Adrenal gland (tissue), 19 donors: ENCODE measurements at places on chromosomes 7 and 10. TPM values are rescaled to one million over a fixed set of nuclear protein-coding genes. Genes with fewer than 3 reads are reported as not detected.

DNA sequence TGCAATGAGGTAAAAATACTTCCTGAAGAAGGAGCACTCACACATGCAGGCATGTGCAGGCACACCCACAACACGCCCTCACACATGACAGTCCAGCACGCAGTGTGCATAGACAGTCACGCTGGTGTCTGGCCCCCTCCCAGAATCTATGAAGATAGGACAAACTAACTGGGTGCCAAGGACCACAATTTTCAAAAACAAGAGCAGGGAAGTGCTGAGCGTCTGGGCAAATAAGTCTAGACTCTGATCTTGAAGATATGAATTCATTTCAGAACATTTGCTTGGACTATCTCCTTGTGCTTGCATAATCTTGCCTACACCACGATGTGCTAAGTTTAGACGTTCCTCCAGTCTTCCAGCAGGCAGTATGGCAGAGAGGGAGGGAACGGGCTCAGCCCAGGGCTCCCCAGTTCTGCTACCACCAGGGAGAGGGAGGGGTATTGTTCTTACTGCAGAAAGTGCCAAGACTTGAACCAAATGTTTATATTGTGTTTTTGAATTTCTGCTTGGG, 276.5 kb upstream of the KLF6 start:
- no peaks in the 10 kb centered on the region for H3K36me3 ChIP-seq
- H3K4me3 ChIP-seq: no peak overlapping the region
- DNase-seq: no peak
- no peak overlapping the region for H3K27ac ChIP-seq
- no peaks in the 10 kb centered on the region for H3K27me3 ChIP-seq
- peaks cover 8% of the 10 kb centered on the region for H3K4me1 ChIP-seq

GRCh38 chr10:649798-650440, 39.5 kb downstream of the DIP2C start:
- no peaks in the 10 kb centered on the region for H3K27me3 ChIP-seq
- H3K4me1 ChIP-seq: peaks cover 9% of the 10 kb centered on the region
- no peaks in the 10 kb centered on the region for H3K36me3 ChIP-seq
- peak; percentile 37 for DNase-seq
- no peak overlapping the region for H3K27ac ChIP-seq

DNA sequence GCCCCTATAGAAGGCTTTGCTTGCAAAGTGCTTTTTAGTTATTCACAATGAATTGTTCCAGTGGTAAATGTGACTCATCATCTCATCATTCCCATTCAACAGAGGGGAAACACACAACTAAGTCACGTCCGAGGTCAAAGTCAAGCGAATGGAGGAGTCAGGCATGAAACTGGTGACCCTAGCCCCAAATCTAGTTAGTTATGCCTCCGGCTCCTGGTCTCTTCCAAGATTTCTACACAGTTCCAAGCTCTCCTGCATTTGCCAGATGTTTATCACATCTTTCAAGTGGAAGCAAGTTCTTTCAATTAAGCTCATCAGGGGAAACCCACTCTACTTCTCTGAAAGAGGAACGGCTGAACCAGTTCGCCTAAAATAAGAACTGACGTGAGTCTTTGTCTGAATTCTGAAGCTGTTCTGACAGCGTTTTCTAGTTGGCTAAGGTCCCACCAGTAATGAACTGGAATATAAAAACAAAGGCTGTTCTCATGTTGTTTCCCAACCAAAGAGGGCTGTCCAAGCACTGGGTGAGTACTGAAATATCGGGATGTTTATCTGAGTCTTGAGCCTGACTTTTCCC, 140.9 kb upstream of the NRBF2 start:
- no peak overlapping the region for H3K27ac ChIP-seq
- H3K36me3 ChIP-seq: no peaks in the 10 kb centered on the region
- H3K4me1 ChIP-seq: no peaks in the 10 kb centered on the region
- no peak overlapping the region for H3K4me3 ChIP-seq
- DNase-seq: no peak

DNA sequence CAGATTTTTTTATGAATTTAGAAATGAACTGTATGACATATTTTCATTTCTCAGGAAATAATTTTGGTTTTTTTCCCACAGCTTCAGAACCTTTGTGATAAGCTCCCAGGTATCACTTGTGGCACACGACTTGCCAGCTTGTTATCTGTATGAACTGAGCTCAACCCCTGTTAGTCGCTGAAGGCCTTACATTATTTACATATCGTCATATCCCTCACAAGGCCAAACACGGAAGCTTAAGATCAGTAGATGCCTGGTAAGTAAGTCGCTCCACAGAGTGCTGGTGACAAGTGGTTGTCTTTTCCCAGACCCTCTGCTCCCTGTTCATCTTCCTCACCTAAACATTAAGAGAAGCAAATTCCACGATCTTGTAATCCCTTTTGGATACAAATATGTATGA, 55.2 kb downstream of the RAPGEF5 start:
- no peak overlapping the region for H3K4me3 ChIP-seq
- H3K36me3 ChIP-seq: no peaks in the 10 kb centered on the region
- H3K27ac ChIP-seq: no peak overlapping the region
- H3K4me1 ChIP-seq: no peaks in the 10 kb centered on the region
- no peaks in the 10 kb centered on the region for H3K27me3 ChIP-seq
- DNase-seq: no peak

GRCh38 chr10:62084451-62084850, 183.0 kb downstream of the ARID5B start:
- H3K36me3 ChIP-seq: peaks cover 26% of the 10 kb centered on the region
- H3K4me3 ChIP-seq: no peak overlapping the region
- H3K4me1 ChIP-seq: peaks cover 49% of the 10 kb centered on the region
- no peak for DNase-seq

- no peak overlapping the region for H3K27ac ChIP-seq
- no peak overlapping the region for H3K4me3 ChIP-seq
- no peaks in the 10 kb centered on the region for H3K27me3 ChIP-seq
These were observed 45.7 kb downstream of the CROT start for GRCh38 chr7:87391020-87391701.

- H3K4me3 ChIP-seq: no peak overlapping the region
- H3K27me3 ChIP-seq: no peaks in the 10 kb centered on the region
- no peak overlapping the region for H3K27ac ChIP-seq
- DNase-seq: no peak
- H3K4me1 ChIP-seq: peaks cover 5% of the 10 kb centered on the region
- H3K36me3 ChIP-seq: no peaks in the 10 kb centered on the region
These were observed 84.5 kb upstream of the DUSP5 start for GRCh38 chr10:110413049-110413783.

DNA sequence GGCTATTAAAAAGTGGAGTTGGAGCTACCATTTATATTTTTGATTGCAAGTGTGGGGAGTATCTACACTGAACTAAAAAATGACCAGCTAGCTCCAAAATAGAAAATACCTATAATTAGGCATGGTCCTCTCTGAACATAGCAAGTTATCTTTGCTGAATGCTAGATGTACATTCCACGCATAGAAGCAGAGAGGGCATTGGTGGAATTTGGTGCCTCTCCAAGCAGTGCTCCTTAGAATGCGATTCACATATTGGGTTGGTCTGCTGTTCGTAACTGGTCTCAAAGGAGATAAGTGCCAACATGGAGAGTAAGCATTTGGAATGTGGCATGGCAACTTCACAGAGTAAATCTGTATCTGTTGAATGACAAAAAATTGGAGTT, 196.2 kb downstream of the PTN start:
- no peak overlapping the region for H3K27ac ChIP-seq
- H3K4me3 ChIP-seq: no peak overlapping the region
- no peak for DNase-seq
- H3K27me3 ChIP-seq: no peaks in the 10 kb centered on the region
- H3K36me3 ChIP-seq: no peaks in the 10 kb centered on the region

- H3K27ac ChIP-seq: no peak overlapping the region
- H3K36me3 ChIP-seq: no peaks in the 10 kb centered on the region
- peaks cover 12% of the 10 kb centered on the region for H3K27me3 ChIP-seq
- H3K4me1 ChIP-seq: no peaks in the 10 kb centered on the region
- DNase-seq: no peak
These were observed 7.1 kb downstream of the CHAT start for GRCh38 chr10:49620841-49621378.

DNA sequence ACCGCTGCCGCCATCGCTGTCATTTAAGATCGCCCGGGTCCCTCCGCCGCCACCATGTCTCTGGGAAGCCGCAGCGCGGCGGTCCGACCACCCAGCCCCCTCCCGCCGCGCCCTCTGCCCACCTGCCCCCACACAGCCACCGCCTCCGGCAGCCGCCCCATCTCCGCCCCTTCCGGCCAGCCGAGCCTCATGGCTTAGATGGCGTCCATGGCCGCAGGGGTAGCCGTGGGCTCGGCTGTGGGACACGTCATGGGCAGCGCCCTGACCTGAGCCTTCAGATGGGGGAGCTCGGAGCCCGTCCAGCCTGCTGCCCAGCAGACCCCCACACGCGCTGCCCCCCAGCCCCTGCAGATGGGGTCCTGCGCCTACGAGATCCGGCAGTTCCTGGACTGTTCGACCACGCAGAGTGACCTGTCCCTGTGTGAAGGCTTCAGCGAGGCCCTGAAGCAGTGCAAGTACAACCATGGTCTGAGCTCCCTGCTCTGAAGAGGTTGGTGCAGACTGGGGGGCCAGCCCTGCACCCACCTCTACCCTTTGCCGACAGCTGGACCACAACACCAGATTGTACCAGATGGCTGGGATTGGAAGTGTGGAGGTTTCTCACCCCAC, 38.0 kb upstream of the TARP start:
- H3K4me1 ChIP-seq: peaks cover 4% of the 10 kb centered on the region
- no peaks in the 10 kb centered on the region for H3K36me3 ChIP-seq
- H3K27ac ChIP-seq: peak overlapping the region; percentile 35
- peak overlapping the region; percentile 59 for H3K4me3 ChIP-seq

- H3K4me1 ChIP-seq: no peaks in the 10 kb centered on the region
- no peak overlapping the region for H3K4me3 ChIP-seq
- H3K27me3 ChIP-seq: no peaks in the 10 kb centered on the region
- DNase-seq: no peak
- H3K36me3 ChIP-seq: no peaks in the 10 kb centered on the region
These were observed 74.6 kb downstream of the CUL1 start for GRCh38 chr7:148773334-148773733.

DNA sequence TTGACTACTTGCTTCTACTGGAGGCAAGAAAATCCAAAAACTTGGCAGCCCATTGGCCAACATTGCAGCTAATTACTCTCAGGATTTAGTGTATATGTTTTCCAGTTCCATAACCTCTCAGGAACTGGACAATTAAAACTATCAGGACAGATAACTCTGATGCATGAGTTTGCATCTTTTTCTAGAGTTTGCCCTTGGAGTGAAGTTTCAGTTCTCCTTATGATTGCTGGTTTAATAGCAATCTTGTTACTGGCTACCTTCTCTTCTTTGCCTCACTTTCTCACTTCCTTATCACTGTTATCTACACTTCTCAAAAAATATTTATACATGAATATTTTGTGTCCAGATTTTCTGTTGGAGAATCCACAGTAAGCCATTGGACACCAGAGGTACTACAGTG, 735.9 kb downstream of the PCDH15 start:
- H3K4me1 ChIP-seq: no peaks in the 10 kb centered on the region
- no peak for DNase-seq

Gene CAV2
- total RNA-seq: 12.9 TPM

Gene UPK3B
- total RNA-seq: 0.81 TPM
